ENCODE measurements at places on chromosomes 3 and 15.

DNA sequence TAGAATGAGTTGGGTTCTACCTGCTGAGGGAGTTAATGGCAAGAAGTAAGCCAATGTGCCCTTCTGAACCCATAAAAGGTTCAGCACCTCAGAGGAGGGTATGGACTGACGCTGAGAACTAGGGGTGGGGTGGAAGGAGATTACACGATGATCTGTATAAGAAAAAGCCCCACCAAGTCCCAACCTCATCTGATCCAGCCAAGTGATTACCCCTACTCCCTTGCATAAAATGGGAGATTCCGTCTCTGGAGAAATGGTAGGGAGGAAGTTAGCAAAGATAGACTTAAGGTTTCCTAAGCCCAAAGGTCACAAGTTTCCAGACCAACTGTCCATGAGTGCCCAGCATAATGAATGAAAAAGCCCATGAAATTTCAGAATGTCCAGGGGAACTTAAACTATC lies 7.1 kb upstream of the DVL3 start:
- no peak for DNase-seq

- no peak for DNase-seq
Measured at GRCh38 chr15:60801395-60801794, 322.5 kb upstream of the ICE2 start.

DNA sequence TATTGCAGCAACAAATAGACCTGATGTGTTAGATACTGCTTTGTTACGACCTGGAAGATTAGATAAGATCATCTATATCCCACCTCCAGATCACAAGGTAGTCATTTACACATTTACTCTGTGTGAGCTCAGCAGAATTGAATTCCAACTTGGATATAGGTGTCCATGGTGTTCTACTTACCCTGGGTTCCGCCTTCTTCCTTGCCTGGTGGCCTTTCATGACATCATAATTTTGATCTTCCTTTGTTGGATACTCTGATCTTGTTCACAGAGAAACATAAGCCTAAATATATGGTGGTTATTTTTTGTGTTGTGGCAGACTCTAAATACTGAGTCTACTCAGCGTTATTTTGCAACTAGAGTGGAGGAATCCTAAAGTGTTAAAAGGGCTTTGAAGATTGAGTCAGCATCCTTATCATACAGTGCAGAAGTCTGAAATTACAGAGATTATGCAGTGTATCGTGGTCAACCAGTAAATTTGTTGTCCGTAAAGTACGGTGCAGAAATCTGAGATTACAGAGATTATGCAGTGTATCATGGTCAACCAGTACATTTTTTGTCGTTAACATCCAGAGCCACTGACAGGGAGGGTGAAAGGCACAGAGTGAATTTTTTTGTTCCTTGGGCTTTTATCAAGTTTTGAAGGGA lies 39.1 kb upstream of the GATM start:
- DNase-seq: no peak

- DNase-seq: no peak
Measured at GRCh38 chr3:56997675-56998074, 62.8 kb upstream of the SPATA12 start.

DNA sequence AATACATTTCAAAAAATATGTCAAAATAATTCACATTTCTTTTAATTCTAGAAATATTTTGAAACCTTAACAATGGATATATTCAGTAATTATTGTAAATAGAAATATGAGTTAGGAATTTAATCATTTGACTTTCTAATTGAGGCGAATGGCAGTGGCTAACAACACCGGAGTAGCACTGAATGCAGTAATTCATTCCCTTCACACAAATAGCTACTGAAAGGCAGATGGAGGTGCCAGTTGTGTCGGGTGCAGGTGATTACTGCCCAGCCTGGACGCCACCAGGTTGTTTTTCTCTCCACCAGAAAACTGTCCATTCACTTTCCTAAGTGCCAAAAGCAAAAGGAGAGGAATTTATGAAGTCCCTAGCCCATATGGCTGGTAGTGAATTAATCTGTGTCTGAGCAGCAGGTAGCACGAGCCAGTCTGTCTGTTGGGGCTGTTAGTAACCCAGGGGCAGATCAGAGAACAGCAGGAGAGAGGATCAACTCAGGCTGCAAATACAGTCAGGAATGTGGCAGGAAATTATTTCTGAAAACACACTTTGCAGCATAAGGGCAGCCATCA lies 79.3 kb upstream of the GMNC start:
- no peak for DNase-seq

Data from CD4-positive, alpha-beta T cell treated with Interleukin-15 for 4 hours (primary cell).